ENCODE measurements at places on chromosomes 7 and 10. TPM values are rescaled to one million over a fixed set of nuclear protein-coding genes. Genes with fewer than 3 reads are reported as not detected.

The GNA12 gene
- 14.1 TPM for total RNA-seq

GRCh38 chr7:42972699-42973500, 40.7 kb downstream of the MRPL32 start:
- no peak for DNase-seq
- H3K27me3 ChIP-seq = peaks cover 2% of the 10 kb centered on the region
- H3K27ac ChIP-seq = no peak overlapping the region
- H3K4me3 ChIP-seq = no peak overlapping the region

The HKDC1 gene
- total RNA-seq = 1.5 TPM

- no peaks in the 10 kb centered on the region for H3K4me1 ChIP-seq
- H3K36me3 ChIP-seq = no peaks in the 10 kb centered on the region
- no peak overlapping the region for H3K27ac ChIP-seq
- no peak overlapping the region for H3K4me3 ChIP-seq
- DNase-seq = no peak
Measured at GRCh38 chr10:126126866-126127265, 230.5 kb downstream of the FANK1 start.

The NXPH1 gene
- total RNA-seq = not detected

GRCh38 chr7:156238366-156239133, 402.0 kb upstream of the RNF32 start:
- no peaks in the 10 kb centered on the region for H3K27me3 ChIP-seq
- DNase-seq = no peak
- no peak overlapping the region for H3K27ac ChIP-seq
- H3K36me3 ChIP-seq = no peaks in the 10 kb centered on the region
- no peaks in the 10 kb centered on the region for H3K4me1 ChIP-seq

- peak overlapping the region; percentile 80 for H3K4me3 ChIP-seq
- H3K4me1 ChIP-seq = peaks cover 35% of the 10 kb centered on the region
- H3K36me3 ChIP-seq = peaks cover 10% of the 10 kb centered on the region
- peak overlapping the region; percentile 36 for H3K27ac ChIP-seq
- peak; percentile 67 for DNase-seq
Measured at GRCh38 chr10:103451091-103451813, 918 bp downstream of the CALHM2 start.

The FOXP2 gene
- total RNA-seq = not detected

The HELLS gene
- total RNA-seq = 109 TPM

Measured in activated naive CD4-positive, alpha-beta T cell treated with anti-CD3 and anti-CD28 coated beads for 36 hours (primary cell).